T-helper 22 cell (primary cell): ENCODE measurements at places on chromosomes 1 and 21.
A peak's percentile ranks its signal among the peaks of the same experiment; 100 is the strongest.

GRCh38 chr1:1671365-1672119, 12.7 kb upstream of the CDK11B start:
- no peak for DNase-seq

- DNase-seq: no peak
These were observed 34.5 kb upstream of the CSF3R start for GRCh38 chr1:36517011-36517771.

DNA sequence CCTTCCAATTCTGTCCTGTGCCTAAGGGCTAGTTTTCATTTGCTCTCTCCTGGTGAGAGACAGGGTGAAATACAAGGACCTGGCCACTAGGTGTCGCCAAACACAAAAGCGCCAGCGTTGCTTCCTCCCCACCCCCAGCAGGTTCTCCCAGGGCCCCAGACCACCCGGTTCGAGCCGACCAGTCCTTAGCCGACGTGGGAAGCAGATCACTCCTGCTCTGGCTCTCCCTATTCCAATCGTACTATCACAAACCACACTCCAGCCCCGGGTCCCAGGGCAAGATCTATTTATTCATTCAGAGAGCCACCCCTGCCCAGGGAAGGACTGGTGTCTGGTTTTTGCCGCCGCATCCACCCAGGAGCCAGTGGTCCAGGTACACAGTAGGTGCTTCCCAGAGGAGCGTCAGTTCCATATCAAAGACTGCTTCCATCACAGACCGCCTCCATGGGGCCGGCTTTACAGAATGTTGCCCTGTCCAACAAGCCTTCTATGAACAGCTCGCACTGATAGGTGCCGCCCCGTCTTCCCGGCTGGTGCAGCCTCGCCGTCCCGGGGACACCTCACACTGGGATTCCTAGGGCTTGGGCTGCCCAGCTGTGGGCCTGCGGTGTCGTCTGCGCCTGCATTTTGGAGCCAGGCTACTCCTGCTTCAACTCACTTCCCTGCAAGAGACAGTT, 35.0 kb downstream of the CTNNBIP1 start:
- peak; percentile 39 for DNase-seq

DNA sequence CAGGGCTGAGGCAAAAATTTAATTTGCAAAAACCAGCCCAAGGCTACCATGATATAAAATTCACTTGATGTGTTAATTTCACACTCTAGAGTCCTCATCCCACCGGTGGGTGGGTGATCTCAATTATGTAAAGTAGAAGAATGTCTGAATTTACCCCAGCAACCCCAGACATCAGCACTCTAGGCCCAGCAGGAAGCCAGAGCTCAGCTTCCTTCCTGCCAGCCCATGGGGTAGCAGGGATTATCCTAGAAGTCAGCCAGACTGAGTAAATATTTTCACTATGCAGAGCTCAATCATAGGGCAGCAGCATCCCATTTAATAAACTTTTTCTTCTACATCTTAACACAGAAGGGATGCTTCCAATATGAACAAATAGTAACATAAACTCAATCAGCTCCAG, 71.0 kb downstream of the SIPA1L2 start:
- DNase-seq: no peak

- no peak for DNase-seq
These were observed 486.8 kb downstream of the ADGRL2 start for GRCh38 chr1:82287556-82287955.

DNA sequence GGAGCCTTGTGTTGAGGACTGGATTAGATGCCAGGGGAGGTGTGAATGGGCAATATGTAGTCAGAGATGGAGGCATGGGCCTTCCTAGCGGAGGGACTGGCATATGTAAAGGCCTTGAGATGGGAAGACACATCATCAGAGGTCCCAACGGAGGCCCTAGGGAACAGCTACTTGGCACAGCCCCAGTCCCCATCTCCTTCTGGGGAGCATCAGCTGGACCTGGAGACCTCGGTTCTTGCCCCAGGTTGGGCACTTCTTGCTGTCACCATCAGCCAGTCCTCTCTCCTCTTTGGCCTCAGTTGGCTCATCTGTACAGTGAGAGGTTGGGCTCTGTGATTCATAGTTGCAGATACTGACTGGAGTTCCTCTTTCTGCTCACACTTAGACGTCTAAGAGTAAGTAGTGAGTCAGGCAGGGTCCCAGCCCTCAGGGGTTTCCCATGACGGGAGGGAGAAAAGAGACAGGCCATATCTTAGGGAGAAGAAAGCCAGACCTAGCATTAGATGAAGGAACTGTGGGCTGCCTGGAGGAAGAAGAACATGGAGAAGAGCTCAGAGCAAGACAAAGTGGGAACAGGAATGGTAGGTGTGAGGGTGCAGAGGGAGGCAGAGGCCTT, 3.4 kb upstream of the MARCKSL1 start:
- DNase-seq: no peak

DNA sequence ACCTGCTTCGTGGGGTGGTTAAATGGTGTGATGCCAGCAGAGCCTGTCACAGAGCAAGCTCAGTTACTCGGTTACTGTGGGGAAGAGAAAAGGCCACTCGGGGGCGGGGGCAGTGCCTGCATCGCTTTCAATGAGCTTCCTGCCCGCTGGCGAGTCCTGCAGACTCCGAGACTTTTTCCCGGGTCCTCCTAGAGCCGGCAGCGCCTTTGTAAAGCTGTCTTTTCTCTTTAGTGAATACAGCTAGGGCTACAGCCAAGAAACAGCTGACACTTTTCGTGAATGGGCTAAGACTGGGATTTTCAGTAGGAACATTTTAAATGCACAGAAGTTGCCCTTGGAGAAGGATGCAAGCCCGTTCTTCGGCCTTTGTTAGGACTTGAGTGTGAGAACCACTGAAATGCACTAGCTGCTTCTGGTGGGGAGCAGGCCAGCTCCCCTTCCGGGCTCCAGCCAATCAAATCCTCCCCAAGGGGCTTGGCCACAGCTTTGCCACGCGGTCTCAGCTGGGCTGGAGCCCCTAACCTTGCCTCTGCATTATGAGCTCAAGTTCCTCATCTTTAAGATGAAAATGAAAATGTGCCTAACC, 23.4 kb upstream of the EFHD2 start:
- DNase-seq: no peak

DNA sequence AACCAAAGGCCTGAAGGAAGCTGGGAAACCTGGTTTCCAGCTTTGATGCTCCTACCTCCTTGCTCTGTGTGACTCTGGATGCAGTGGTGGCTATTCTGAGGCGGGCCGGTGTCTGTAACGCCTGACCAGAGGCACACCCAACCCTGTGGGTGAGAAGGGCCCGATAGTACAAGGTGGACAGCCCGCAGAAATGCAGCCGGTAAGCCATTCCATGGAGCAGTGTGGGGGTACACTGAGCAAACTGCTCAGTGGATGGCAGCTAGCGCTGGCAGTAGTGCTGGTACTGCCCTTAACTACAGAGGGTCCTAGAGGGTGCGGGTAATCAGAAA, 36.0 kb downstream of the AHDC1 start:
- no peak for DNase-seq

GRCh38 chr1:9486466-9487140, 52.7 kb upstream of the SLC25A33 start:
- no peak for DNase-seq

DNA sequence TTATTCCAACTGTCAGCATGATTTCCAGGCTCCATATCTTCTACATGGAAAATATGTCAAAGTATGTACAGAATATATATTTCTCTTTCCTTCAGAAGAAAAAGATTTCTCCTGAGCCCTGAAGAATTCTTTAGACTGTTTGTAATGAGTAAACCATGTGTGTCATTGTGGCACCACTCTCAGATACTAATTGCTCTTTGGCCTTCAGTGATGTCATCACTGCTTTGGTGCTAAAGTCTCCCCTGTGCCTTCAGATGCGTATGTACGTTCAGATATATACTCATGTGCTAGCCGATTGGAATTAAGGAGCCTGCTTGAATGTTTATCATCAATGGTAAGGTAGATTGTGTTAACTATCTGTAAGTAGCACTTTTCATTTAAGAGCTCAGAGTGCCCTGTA, 20.6 kb upstream of the NBL1 start:
- DNase-seq: no peak

GRCh38 chr1:247332623-247333361, 1.1 kb upstream of the ZNF496 start:
- no peak for DNase-seq

DNA sequence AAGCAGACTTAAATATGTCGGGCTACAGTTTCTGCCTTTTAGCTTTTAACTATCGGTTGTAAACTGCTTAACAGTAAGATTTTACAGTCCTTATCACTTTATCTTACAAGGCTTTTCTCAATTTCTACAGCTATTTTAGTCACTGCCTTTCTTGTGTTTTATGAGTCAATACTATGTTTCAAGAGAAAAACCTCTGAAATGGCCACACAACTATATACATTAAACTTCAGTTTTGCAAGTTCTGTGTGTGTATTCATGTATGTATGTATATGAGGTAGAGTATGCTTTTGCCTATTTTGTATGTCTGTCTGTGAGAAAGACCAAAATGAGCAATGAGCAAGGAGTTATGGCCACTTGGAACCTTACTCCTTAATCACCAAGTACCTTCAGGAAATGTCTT, 169.8 kb downstream of the SYT2 start:
- no peak for DNase-seq

GRCh38 chr1:60376196-60376595, 302.6 kb upstream of the C1orf87 start:
- DNase-seq: no peak
